Endothelial cell of umbilical vein (primary cell): ENCODE measurements at places on chromosomes 7 and 10. TPM values are rescaled to one million over a fixed set of nuclear protein-coding genes. Genes with fewer than 3 reads are reported as not detected.
A peak's percentile ranks its signal among the peaks of the same experiment; 100 is the strongest.

The ACBD7 gene
- 1.2 TPM in 2 replicates for polyA plus RNA-seq

The PTPRN2 gene
- polyA plus RNA-seq = 0.78 and 0.88 TPM in 2 replicates

- H3K4me1 ChIP-seq = no peaks in the 10 kb centered on the region
- no peak overlapping the region for H3K27ac ChIP-seq
- H3K36me3 ChIP-seq = peaks cover 18% of the 10 kb centered on the region
- DNase-seq = no peak
- H3K27me3 ChIP-seq = no peaks in the 10 kb centered on the region
Observed at GRCh38 chr7:130021105-130021834, 29.9 kb downstream of the ZC3HC1 start.

- no peaks in the 10 kb centered on the region for H3K36me3 ChIP-seq
- H3K4me3 ChIP-seq = no peak overlapping the region
- H3K27ac ChIP-seq = peak overlapping the region; percentile 90
- no peak for DNase-seq
Observed at GRCh38 chr7:538764-539685, 19.4 kb upstream of the PDGFA start.

The INSYN2A gene
- 0.04 TPM in 1 of 2 replicates, not detected in the other for polyA plus RNA-seq
